GM12892 (cell line): ENCODE measurements at places on chromosomes 5 and 9.

GRCh38 chr9:71094708-71095251 lies 26.6 kb downstream of the TRPM3 start:
- DNase-seq, result no peak

DNA sequence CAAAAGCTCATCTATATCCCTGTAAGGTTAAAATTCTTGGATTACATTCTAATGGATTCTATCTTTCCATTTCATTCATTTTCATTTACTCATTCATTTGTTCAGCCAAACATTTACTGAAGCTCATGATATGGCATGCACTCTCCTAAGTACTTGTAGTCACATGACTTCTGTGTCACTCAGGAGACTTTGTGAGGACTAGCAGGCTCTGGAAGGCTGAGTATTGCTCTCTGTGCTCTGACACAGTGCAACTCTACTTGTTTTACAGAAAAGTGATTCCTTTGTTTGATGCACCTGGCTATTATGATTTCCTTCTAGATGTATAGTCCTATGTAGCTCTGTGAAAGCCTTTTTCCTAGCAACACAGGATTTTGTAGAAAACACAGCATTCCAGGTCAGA lies 53.0 kb downstream of the YIPF5 start:
- no peak for DNase-seq

- DNase-seq, result no peak
These were observed 58.5 kb upstream of the CLINT1 start for GRCh38 chr5:157917491-157917890.

DNA sequence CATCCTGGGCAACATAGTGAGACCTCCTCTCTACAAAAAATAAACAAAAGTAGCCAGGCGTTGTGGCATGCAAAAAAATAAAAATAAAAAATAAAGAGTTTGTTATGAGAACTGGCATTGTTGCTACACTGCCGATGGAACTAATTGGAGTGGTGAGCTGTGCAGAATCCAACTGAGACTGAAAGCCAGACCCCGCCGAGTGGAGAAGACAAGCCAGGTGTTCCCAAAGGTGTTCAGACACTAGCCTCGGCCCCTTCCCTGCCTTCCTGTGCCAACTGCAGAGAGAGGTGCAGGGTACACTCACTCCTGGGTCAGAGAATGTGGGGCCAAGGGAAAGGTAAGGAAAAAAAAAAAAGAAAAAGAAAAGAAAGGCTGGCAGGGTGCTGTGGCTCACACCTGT lies 37.7 kb upstream of the WDR38 start:
- no peak for DNase-seq

DNA sequence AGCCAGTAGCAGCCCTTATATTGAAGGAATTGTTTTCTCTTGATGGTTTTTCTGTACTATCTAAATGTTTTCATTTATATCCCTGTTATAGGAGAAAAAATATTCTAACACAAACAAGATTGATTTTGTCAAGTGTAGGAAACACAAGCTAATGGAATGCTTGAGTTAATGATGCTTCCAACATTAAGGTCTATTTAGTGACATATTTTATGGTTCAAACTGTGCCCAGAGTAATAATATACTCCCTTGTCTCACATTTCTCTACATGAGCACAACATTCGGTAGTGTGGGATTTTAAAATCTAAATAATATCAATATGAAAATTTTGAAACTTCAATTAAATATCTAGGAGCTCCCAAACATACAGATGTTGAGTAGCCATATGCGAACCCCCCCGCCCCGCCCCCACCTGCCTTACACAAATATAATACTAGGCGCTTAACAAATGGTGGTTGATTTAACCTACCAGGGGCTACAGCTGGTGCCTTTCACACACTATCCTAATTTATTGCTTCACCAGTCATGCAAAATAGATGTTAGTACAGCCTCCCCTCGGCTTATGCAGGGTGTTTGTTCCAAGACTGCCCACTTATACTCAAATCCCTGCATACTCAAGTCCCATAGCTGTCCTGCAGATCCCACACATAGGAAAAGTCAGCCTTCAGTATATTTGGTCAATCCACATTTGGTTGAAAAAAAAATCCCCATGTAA lies 124.1 kb upstream of the ACO1 start:
- DNase-seq, result no peak

DNA sequence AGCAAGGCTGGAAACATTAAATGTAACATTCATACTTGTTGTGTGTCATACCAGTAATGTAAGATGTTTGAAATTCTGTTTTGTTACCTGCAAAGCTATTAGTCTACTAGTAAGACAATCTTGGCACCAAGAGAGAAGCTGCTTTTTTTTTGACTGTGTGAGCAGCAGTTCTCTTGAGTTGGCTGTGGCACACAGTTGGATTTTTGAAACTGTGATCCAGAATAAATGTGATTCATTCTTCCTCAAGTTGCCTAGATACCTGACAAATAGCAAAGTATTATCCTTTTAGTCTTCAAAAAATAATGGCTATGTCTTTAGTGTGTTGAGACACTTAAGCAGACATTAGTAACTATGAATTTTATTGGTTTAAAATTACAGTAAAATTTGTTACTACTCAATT lies 57.2 kb upstream of the HAPLN1 start:
- DNase-seq, result no peak

GRCh38 chr9:81370096-81370495 lies 319.3 kb downstream of the TLE1 start:
- DNase-seq, result no peak

DNA sequence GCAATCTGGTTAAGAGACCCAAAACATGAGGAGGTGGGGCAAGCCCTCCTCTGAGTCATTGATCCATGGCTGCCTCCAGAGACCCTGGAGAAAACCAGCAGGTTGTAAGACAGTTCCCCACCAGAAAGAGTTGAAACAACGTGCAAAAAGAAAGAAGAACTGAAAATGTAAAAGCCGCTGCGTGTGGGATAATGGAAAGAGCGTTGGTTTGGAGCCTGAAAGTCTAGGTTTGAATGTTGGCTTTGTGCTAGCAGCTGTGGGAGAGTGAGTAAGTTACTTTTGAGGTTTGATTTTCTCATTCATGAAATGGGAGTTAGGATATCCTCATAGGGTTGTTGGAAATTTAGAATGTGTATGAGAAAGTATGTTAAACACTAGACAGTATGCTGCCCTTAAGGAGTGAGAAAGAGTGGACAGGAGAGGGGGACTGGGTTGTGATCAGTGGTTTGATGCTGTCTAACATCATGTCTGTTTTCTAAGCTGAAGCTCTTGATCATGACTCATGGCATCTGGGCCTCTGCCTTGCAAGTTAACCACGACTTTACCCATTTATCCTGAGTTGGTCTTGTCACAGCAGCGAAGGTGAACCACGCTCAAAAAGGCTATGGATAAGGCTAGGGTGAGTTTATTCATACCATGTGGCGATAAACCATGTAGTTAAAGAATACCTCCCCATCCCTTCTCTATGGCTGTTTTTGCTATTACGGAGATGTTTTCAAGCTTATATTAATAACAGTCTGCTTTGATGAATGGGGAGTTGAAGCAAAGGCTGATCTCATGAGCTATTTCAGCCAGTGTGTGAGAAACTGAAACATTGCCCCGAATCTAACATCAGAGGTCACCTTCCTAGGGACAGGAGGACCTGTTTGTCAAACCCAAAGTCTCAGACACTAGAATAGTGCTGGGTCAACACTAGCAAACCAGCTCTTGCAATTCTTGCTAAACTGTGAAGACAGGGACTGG lies 41.3 kb downstream of the ZNF366 start:
- no peak for DNase-seq

- no peak for DNase-seq
These were observed 117.7 kb upstream of the FER start for GRCh38 chr5:108629779-108630528.

DNA sequence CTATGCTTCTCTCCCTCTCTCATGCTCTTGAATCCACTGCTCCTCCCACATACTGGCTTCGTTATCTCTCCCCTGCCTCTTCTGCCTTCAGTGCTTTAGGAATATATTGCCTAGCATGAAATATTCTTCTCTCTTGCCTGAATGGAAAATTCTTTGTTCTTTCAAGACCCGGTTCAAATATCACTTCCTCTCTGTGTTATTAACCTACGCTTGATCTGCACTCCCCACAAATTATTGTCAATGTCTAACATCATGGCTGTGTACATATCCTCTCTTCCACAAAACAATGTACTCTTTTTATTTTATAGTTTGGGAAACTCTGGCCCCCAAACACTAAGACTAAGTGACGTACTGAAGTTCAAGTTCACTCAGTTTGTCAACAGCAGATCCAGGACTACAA lies 211.0 kb downstream of the SEC61B start:
- no peak for DNase-seq

DNA sequence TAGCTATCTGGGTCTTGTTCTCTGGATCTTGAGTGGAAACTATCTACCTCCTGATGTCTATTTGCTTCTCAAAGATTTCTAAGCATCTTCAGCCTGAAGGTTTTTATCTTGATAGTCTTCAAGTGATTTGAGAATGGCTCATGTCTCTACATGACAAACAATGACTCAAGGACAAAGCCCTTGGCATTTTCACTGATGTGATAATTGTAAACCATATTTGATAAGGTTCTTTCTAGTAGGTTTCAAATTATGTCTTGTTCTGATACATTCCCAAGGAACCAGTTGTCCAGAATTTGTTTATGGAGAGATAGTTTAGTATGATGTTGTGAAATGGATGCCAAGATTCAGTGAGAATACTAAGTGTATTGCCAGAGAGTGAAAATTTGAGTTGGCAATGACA lies 1079.3 kb upstream of the CDH9 start:
- no peak for DNase-seq

DNA sequence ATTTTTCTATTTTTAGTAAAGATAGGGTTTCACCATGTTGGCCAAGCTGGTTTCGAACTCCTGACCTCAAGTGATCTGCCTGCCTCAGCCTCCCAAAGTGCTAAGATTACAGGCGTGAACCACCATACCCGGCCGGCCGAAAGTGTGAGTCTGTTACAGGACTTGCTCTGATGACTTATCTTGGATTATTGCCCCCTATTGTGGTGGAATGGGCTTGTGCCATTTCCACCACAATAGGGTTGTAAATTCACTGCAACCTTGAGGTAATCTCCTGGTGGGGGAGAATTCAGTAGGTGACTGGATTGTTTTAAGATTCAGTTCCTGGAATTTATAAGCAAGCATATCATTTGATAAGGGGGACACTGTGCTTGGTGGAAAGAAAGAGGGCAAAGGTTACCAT lies 15.0 kb upstream of the HMGCR start:
- no peak for DNase-seq

- no peak for DNase-seq
These were observed 94.6 kb upstream of the HMHB1 start for GRCh38 chr5:143717400-143717799.

GRCh38 chr5:62779010-62779422 lies 200.4 kb downstream of the LRRC70 start:
- DNase-seq, result no peak

DNA sequence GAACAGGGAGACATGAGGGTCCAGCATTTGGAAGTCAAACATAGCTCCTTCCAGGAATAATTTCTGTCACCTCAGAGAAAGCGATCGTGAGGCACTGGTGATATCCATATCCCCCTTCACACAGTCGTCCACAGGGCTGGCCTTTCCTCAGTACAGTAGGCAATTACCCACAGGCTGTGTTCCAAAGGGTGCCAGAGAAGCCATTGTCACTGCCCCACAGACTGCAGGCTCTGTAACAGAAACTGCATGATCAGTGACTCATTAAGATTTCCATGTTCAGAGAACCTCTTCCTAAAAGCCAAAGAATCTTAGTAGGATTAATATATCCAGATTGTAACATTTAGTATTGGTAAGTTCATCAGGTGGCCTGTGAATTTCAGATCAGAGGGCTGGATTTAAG lies 127.6 kb downstream of the RPS23 start:
- no peak for DNase-seq

GRCh38 chr5:91386120-91386519 lies 3.0 kb upstream of the ARRDC3 start:
- DNase-seq, result no peak

DNA sequence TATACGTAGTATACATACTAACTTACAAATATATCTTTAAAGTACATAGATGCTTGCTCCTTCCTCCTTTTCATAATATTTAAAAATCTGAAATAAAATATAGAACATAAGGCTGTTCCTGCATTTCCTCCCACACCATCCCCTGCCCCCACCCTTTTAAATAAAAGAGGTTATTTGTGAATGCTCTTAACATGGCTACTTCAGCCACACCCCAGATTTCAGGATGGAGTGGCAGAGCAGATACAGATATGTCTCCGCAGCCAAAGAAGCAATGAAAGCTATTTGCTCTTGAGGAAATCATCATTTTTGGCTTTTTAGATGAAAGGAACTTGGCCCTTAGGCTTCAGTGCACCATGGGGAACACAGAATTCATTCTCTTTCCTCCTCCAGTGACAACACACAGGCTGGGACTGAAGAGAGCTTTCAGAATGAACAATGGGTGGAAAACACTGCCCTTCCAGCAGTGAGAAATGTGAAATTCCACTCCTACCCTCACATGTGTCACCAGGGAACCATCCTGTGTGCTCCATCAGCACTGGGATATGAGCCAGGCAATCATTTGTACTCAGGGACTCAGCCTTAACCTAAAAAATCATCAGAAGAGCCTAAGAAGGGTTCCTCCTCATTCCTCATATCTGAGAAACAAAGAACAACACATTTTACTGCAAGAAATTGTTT lies 134.3 kb downstream of the PPP2R2B start:
- no peak for DNase-seq

GRCh38 chr9:87556039-87556438 lies 58.4 kb downstream of the DAPK1 start:
- DNase-seq, result no peak

GRCh38 chr5:180959661-180960060 lies 29.0 kb upstream of the BTNL3 start:
- DNase-seq, result no peak

- DNase-seq, result no peak
These were observed 132.0 kb upstream of the GRHPR start for GRCh38 chr9:37290366-37290939.

DNA sequence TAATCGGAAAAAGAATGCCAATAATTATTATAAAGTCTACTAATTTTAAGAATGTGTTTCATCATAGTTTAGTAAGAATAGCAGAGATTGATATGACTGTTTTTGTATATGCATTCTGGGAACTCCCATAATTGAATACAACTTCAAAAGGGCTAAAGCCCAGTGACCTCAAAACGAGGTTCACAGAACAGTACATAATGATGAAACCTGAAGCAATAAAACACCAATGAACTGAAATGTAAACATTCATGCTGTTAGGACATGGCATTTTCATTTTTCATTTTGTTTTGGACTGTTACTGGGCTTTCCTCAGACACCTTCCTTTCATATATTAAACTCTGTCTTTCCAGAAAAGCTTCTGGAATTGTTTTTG lies 684 bp upstream of the JMY start:
- no peak for DNase-seq

DNA sequence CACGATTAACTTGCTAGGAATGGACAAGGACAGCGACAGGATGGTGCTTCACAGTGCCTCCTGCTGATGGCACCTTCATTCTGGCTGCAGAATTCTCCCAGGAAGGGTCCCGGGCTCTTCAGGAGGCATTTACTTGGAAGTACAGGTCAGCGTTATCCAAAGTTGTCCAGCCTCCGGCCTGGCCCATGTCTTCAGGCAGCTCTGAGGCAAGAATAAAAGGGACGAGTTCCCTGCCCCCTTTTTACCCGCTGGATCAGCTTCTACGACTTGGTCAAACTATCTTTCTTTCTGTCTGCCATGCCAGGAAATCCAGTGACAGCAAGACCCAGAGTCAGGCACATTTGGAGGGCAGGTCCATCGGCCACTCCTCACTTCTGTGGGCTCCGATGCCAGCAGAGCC lies 23.4 kb upstream of the GABBR2 start:
- DNase-seq, result no peak
